Hematopoietic multipotent progenitor cell treated with erythropoietin and hydrocortisone succinate and interleukin-3 and kit ligand, for 17 days (in vitro differentiated cells): ENCODE measurements at places on chromosomes 5 and 9.
A peak's percentile ranks its signal among the peaks of the same experiment; 100 is the strongest.

GRCh38 chr5:73690015-73690414 lies 64.0 kb downstream of the ARHGEF28 start:
- DNase-seq, result no peak

DNA sequence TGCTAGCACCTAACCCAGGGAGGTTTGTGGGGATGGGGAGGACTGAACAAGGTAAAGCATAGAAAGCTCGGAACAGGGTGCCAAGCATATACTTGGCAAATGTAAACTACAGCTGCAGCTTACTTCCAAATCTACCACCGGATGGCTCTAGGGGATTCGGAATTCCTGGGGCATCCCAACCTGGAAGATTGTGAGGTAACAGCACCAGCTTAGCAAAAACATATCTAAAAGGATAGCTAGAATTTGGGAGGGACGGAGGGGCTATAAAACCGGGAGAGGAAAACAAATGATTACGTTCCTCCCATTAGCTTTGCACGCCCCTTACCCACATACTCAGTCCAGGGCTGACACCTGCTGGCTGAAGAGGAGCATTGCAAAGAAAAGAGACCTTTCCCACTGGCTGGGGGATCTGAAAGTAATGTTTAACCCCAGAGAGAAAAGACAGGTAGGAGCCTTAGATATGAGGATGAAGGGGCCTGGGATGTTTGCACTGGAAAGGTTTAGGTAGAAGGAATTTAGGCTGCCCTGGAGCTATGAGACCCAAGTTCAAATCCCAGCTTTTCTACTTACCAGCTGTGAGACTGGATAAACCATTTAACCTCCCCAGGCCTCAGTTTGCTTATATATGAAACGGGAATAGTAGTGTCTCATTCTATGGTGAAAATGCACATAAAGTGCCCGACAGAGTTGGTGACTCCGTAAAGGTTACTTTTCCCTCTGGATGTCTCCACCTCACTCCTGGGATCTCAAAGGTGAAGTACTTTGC lies 73.6 kb downstream of the FAM114A2 start:
- peak; percentile 58 for DNase-seq

GRCh38 chr5:73638344-73639095 lies 12.5 kb downstream of the ARHGEF28 start:
- no peak for DNase-seq

GRCh38 chr9:85136507-85136906 lies 467.0 kb downstream of the NTRK2 start:
- DNase-seq, result no peak

DNA sequence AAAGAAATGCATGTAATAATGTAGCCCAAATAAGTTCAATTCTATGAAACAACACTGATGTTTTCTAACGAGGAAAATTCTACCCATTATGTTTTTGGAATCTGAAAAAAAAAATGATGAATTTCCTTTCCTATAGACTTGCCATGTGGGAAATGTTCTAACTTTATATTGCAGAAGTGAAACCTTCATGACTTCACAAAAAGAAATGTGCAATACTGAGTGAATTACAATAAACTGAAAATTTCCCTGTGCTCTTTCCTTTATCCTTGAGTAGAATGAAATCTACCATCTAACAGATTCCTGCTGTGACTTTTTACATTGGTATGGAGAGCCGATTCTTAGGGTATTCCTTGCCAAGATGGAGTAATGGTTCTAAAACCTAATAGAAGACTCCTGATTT lies 1622.5 kb downstream of the MAT2B start:
- DNase-seq, result no peak

- no peak for DNase-seq
These were observed 563.7 kb downstream of the CDK5RAP2 start for GRCh38 chr9:120016231-120016630.

- DNase-seq, result peak; percentile 73
These were observed 34.0 kb upstream of the FCHO2 start for GRCh38 chr5:72921886-72922285.

DNA sequence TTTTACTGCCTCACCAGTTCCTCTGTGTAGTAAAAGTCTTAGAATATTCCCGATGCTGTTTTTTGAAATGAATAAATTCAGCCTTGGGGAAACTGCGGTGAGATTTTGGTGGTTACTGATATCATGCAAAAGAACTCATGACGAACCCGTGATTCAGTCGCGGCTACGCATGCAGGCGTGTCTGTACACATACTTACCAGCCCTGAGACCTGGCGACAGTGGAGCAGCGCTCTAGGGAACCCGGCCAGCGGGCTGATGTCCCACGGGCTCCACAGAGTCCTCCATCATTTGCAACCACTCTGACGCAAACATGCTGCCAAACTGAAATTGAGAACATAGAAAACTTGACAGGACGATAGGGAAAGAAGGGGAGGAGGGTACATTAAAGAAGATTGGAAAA lies 315.6 kb upstream of the DAB2 start:
- no peak for DNase-seq

- no peak for DNase-seq
These were observed 24.4 kb downstream of the FBLL1 start for GRCh38 chr5:168553377-168554130.

DNA sequence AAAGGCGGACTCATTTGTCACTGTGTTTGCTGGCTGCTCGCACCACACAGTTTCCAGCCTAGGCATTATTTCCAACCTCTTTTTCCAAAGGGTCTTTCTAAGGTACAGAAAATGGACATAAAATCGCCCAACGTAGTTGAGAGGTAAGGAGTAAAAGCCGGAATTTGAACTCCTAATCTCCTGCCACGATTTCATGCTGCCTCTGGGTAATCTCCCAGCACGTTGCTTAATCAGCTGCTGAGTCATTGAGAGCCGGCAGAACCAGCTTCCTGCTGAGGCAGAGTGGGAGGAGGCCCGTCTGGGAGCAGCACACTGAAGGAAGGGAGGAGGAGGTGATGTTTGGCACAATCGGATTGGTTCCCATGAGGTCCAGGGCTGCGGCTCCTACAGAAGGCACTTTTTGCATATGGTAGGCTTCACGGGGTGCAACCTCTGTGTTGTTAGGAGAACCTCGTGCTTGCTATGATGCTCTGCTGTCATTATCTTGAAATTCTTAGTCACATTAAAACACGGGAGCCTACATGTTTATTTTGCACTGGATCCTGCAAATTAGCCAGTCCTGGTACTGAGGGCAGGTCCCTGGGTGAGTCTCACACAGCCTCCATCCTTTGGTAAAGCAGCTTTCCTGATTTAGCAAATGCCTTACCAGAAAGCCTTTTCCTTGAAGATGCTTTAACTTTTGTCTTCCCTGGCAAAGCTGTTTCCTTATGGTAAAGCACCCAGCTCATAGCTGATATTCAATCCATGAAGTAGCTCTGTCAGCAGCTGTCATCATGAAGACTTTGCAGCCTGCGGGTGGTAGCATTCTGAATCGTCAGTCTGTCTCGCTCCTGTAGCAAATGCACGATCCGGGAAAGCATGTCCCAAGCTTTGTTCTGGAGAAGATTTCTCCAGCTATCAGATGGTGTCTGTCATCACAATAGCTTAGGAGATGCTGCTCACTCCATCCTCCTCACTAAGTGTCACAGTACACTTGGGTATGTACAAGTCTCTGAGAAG lies 191.6 kb upstream of the MSX2 start:
- peak; percentile 11 for DNase-seq

DNA sequence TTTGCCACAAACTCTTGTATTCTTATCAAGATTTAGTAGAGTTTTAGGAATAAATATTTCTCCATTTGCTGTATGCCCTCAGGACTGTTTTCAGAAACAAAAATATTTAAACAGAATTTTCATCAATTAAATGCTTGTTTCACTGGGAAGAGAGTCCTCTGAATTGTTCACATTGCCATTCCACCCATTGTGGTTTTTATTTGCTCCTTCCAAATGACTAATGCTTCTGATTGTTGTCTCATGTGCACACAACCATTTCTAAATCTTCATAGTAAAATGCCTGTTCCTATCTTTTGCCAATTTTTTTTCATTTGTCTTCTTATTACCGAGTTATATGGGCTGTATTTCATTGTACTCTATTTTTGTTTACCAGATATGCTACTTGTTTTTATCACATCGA lies 10.6 kb downstream of the MARCOL start:
- no peak for DNase-seq

GRCh38 chr5:113660706-113661250 lies 147.3 kb downstream of the YTHDC2 start:
- DNase-seq, result no peak
